Osteoblast (primary cell): ENCODE measurements at places on chromosomes 3 and 15. TPM values are rescaled to one million over a fixed set of nuclear protein-coding genes. Genes with fewer than 3 reads are reported as not detected.

Gene AHSG
- not detected in 2 replicates for total RNA-seq

Gene ZCWPW2
- 0.36 and 0.88 TPM in 2 replicates for total RNA-seq

GRCh38 chr3:17967111-17967510, 224.7 kb upstream of the TBC1D5 start:
- no peak overlapping the region for H3K4me3 ChIP-seq
- DNase-seq: no peak
- no peaks in the 10 kb centered on the region for H3K27me3 ChIP-seq
- no peaks in the 10 kb centered on the region for H3K4me1 ChIP-seq
- H3K27ac ChIP-seq: no peak overlapping the region

Gene ZNF654
- total RNA-seq: 21.8 and 23.2 TPM in 2 replicates

- no peaks in the 10 kb centered on the region for H3K36me3 ChIP-seq
- H3K4me1 ChIP-seq: peaks cover 7% of the 10 kb centered on the region
- H3K27me3 ChIP-seq: no peaks in the 10 kb centered on the region
Measured at GRCh38 chr3:158918008-158918407, 116.2 kb downstream of the MFSD1 start.

GRCh38 chr15:73781038-73781925, 28.1 kb upstream of the INSYN1 start:
- peak; percentile 82 for DNase-seq
- no peak overlapping the region for H3K27ac ChIP-seq
- H3K4me1 ChIP-seq: no peaks in the 10 kb centered on the region
- H3K36me3 ChIP-seq: no peaks in the 10 kb centered on the region

Gene PPP1R14D
- not detected in 2 replicates for total RNA-seq

DNA sequence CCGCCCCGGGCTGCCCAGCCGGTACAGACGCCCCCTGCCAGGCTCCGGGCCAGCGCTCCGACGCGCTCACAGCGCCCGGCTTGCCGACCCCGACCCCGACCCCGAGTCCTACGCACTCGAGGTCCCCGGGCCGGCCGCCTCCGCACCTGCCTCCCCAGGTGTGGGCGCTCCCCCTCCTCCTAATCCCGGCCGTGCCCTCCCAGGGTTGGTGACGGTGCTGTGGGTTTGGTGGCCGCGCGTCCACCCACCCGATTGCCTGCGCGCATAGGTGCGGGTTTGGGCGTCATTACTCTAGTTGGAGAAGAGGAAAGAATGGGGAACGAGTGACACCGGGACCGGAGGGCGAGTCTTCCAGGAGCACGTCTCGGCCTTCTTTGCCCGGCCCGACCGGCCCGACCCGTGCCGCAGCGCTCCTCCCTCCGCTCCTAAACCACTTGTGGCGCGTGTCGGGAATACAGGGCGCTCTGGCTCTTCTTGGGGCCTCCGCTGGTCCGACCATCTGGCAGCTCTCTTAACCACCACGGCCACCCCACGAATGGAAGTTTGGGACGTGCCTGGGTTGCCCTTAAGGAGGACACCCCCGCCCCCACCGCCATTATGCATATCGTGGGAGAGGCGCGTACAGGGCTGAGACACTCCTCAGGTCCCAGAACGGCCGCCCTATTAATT, 810 bp upstream of the THRB start:
- H3K27ac ChIP-seq: no peak overlapping the region
- peaks cover 39% of the 10 kb centered on the region for H3K27me3 ChIP-seq

Gene ZIC4
- total RNA-seq: 0.29 and 0.72 TPM in 2 replicates
